ENCODE measurements at places on chromosomes 16 and 17. TPM values are rescaled to one million over a fixed set of nuclear protein-coding genes. Genes with fewer than 3 reads are reported as not detected.

IGSF6 gene
- 4.2 TPM for total RNA-seq

DLX4 gene
- total RNA-seq = 0.74 TPM

NOD2 gene
- 4.8 TPM for total RNA-seq

LGALS9 gene
- total RNA-seq = 11.6 TPM

HSPB9 gene
- total RNA-seq = 0.12 TPM

E4F1 gene
- 36.8 TPM for total RNA-seq

SKAP1 gene
- 109 TPM for total RNA-seq
